COR-L47 (cell line): ENCODE measurements at places on chromosomes 16 and 17.
A peak's percentile ranks its signal among the peaks of the same experiment; 100 is the strongest.

GRCh38 chr17:15092762-15093161 lies 172.4 kb downstream of the PMP22 start:
- DNase-seq, result no peak

DNA sequence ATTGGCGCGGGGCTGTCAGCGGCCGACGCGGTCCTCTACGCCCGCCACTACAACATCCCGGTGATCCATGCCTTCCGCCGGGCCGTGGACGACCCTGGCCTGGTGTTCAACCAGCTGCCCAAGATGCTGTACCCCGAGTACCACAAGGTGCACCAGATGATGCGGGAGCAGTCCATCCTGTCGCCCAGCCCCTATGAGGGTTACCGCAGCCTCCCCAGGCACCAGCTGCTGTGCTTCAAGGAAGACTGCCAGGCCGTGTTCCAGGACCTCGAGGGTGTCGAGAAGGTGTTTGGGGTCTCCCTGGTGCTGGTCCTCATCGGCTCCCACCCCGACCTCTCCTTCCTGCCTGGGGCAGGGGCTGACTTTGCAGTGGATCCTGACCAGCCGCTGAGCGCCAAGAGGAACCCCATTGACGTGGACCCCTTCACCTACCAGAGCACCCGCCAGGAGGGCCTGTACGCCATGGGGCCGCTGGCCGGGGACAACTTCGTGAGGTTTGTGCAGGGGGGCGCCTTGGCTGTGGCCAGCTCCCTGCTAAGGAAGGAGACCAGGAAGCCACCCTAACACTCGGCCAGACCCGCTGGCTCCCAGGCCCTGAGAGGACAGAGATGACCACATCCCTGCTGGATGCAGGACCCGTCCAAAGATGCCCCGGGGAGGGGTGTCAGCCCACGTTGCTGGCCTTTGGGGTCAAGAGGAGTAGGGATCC lies 2.4 kb upstream of the NECAB2 start:
- no peak for DNase-seq

- DNase-seq, result peak; percentile 75
Measured at GRCh38 chr17:79306424-79307318, 232.0 kb downstream of the ENGASE start.

DNA sequence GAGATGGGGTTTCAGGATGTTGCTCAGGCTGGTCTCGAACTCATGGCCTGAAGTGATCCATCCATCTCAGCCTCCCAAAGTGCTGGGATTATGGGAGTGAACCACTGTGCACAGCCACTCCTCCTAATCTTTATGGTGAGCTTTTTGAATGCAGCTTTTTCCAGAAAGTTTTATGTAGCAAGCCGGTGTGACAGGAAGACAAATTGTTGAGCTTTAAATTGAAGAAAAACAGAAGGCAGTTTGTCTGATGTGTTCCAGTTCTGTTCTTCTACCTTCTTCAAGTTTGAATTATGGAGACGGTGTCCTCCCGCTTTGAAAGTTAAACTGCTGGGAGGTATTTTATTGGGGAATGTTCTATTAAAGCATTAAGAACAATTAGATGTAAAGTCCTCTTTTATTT lies 177.1 kb downstream of the SNX29 start:
- no peak for DNase-seq

- DNase-seq, result no peak
Measured at GRCh38 chr16:84068783-84069462, 26.3 kb upstream of the SLC38A8 start.

GRCh38 chr17:1997927-1998742 lies 27.0 kb downstream of the RTN4RL1 start:
- DNase-seq, result no peak

GRCh38 chr17:4947010-4947410 lies 1.3 kb downstream of the PFN1 start:
- DNase-seq, result no peak

GRCh38 chr17:79814974-79815835 lies 18.3 kb upstream of the CBX8 start:
- no peak for DNase-seq
